Keratinocyte (primary cell): ENCODE measurements at places on chromosomes 3 and 15.

- H3K27me3 ChIP-seq = no peaks in the 10 kb centered on the region
- no peaks in the 10 kb centered on the region for H3K36me3 ChIP-seq
- H3K4me3 ChIP-seq = no peak overlapping the region
- no peak overlapping the region for H3K27ac ChIP-seq
Observed at GRCh38 chr15:88341653-88342052, 85.1 kb upstream of the NTRK3 start.

GRCh38 chr3:116445311-116445841 is at the start of gene LSAMP:
Gene LSAMP, minus strand, starts transcription at chr3:116445487.
- no peak within 1 kb of the TSS for H3K27ac ChIP-seq
- no peak for DNase-seq

- H3K27ac ChIP-seq = no peak overlapping the region
- no peaks in the 10 kb centered on the region for H3K4me1 ChIP-seq
- H3K27me3 ChIP-seq = no peaks in the 10 kb centered on the region
- no peaks in the 10 kb centered on the region for H3K36me3 ChIP-seq
- no peak for DNase-seq
- H3K4me3 ChIP-seq = no peak overlapping the region
Observed at GRCh38 chr3:57091521-57092273, 31.2 kb downstream of the SPATA12 start.

- no peak overlapping the region for H3K4me3 ChIP-seq
- no peaks in the 10 kb centered on the region for H3K4me1 ChIP-seq
- H3K36me3 ChIP-seq = no peaks in the 10 kb centered on the region
- H3K27ac ChIP-seq = no peak overlapping the region
- no peaks in the 10 kb centered on the region for H3K27me3 ChIP-seq
- DNase-seq = no peak
Observed at GRCh38 chr3:138051947-138052802, 42.2 kb downstream of the CLDN18 start.

- no peak for DNase-seq
- H3K27me3 ChIP-seq = no peaks in the 10 kb centered on the region
- peaks cover 23% of the 10 kb centered on the region for H3K36me3 ChIP-seq
- H3K27ac ChIP-seq = no peak overlapping the region
Observed at GRCh38 chr15:39944726-39945125, 10.8 kb downstream of the EIF2AK4 start.

DNA sequence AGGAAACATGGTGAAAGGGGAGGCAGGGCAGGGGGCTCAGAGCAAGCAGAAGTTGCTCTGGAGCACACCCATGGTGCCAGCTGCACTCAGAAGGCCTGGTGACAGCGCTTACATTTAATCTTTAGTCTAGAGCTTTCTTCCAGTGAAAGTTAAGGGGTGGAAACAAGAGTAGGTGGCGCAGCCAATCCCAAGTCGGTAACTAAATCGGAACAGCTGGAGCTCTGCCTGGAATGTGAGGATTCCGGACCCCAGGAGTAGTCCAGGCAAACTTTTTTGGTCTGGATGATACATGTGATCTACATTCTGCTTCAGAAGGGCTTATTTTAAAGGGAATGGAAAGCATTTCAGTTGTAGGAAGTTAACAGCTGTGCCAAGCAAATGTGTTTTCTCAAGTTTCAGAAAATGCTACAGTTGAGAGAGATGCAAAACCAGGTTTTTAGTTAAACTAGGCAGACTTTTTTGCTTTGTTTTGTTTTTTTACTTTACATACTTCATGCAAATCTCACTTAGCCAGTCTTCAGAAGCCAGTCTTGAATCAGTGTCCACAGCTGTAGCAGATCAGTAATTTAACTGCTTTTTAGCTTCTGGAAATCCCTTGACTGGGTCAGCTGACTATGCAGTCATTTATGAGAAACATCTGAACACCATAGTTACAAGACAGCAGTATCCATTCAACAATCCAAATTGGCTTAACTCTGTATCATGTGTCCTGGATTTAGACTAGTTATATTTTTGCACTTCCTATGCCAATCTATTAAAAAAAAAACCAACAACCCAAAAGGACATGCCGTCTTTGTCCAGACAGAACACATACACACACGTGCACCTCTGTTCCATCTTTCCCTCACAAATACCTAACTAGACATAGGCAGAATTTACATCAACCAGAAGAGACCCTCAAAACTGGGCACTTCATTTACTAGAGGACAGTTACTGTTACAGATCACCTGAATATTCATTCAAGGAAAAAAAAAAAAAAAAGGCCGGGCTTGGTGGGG is 33.2 kb downstream of the ZNF106 start:
- H3K4me3 ChIP-seq = no peak overlapping the region
- DNase-seq = no peak
- no peaks in the 10 kb centered on the region for H3K27me3 ChIP-seq
- peak overlapping the region; percentile 31 for H3K27ac ChIP-seq
- peaks cover 10% of the 10 kb centered on the region for H3K4me1 ChIP-seq
- H3K36me3 ChIP-seq = peaks cover 3% of the 10 kb centered on the region

GRCh38 chr3:185365291-185366073 is 2.5 kb downstream of the MAP3K13 start:
- H3K4me1 ChIP-seq = peaks cover 10% of the 10 kb centered on the region
- no peaks in the 10 kb centered on the region for H3K27me3 ChIP-seq
- no peak for DNase-seq
- no peak overlapping the region for H3K27ac ChIP-seq

- no peak overlapping the region for H3K4me3 ChIP-seq
- no peaks in the 10 kb centered on the region for H3K36me3 ChIP-seq
- H3K4me1 ChIP-seq = no peaks in the 10 kb centered on the region
- no peak for DNase-seq
- H3K27ac ChIP-seq = no peak overlapping the region
- peaks cover 9% of the 10 kb centered on the region for H3K27me3 ChIP-seq
Observed at GRCh38 chr15:66714543-66714981, 12.5 kb downstream of the SMAD6 start.

DNA sequence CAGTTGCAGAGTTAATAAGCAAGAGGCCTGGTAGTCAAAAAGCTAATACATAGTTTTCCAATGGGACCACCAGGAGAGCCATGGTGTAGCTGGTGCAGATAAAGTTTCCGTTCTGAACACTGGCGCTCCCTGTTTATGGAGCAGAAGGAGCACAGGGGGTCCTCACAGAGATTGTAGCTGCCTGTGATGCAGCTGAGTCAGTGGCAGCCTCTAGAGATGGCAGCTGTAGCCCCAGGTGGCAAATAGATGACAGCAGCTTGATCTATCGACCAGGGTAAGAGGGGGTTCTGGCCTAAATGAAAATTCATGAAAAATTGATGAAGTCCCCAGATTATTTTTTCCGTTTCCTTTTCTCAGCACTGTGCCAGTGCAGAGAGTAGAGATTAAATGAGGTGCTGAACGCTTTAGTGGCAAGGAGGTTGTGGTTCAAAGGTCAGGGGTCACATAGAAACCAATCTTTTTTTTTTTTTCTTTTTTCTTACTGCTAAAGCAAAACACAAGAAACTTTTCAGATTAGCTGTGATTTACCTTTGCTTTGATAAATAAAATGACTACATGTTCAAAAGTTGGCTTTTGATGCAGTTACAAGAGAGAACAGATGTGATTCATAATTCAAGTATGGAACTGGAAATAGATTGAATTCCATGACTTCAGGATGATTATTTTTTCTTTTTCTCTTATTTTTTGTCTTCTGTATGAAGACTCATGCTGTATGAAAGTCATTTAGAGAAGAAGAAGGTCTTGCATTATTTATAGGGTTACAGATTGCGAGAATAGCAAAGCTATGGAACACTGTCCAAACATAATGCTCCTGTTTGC is 63.3 kb downstream of the ROBO2 start:
- no peaks in the 10 kb centered on the region for H3K27me3 ChIP-seq
- no peak overlapping the region for H3K27ac ChIP-seq
- H3K4me1 ChIP-seq = no peaks in the 10 kb centered on the region
- DNase-seq = no peak
- H3K4me3 ChIP-seq = no peak overlapping the region
- no peaks in the 10 kb centered on the region for H3K36me3 ChIP-seq

DNA sequence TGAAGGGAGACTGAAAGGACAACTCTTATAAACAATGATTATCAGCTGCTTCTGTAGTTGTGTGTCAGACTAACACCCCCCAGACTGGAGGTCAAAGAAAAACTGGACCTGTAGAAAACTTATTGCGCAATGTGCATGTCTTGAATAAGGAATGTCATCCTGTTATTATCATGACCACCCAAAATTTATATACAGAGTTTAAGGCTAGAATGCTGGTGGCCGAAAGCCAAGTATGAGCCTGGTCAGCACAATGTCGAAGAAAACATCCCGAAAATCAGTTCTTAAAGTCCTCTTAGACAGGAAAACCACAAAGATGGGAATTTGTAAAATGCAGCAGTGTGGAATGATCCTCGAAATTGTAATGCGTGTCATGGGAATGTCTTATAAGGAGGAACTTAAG is 29.3 kb downstream of the RFTN1 start:
- H3K4me1 ChIP-seq = peaks cover 15% of the 10 kb centered on the region
- DNase-seq = no peak
- H3K27me3 ChIP-seq = no peaks in the 10 kb centered on the region
- H3K36me3 ChIP-seq = no peaks in the 10 kb centered on the region
- H3K4me3 ChIP-seq = no peak overlapping the region

GRCh38 chr3:5126586-5126985 is 4.5 kb downstream of the ARL8B start:
- H3K27me3 ChIP-seq = no peaks in the 10 kb centered on the region
- peak overlapping the region; percentile 85 for H3K27ac ChIP-seq
- DNase-seq = no peak
- H3K36me3 ChIP-seq = no peaks in the 10 kb centered on the region

- DNase-seq = no peak
- no peaks in the 10 kb centered on the region for H3K27me3 ChIP-seq
- H3K36me3 ChIP-seq = no peaks in the 10 kb centered on the region
- H3K4me1 ChIP-seq = no peaks in the 10 kb centered on the region
- no peak overlapping the region for H3K4me3 ChIP-seq
- no peak overlapping the region for H3K27ac ChIP-seq
Observed at GRCh38 chr3:177300842-177301241, 103.6 kb upstream of the TBL1XR1 start.
